ENCODE measurements at places on chromosomes 7 and 10. TPM values are rescaled to one million over a fixed set of nuclear protein-coding genes. Genes with fewer than 3 reads are reported as not detected.

Gene C10orf53
- not detected for total RNA-seq

Gene PPP1R17
- total RNA-seq: not detected

- no peak for DNase-seq
Measured at GRCh38 chr10:109178591-109178990, 744.7 kb downstream of the XPNPEP1 start.

DNA sequence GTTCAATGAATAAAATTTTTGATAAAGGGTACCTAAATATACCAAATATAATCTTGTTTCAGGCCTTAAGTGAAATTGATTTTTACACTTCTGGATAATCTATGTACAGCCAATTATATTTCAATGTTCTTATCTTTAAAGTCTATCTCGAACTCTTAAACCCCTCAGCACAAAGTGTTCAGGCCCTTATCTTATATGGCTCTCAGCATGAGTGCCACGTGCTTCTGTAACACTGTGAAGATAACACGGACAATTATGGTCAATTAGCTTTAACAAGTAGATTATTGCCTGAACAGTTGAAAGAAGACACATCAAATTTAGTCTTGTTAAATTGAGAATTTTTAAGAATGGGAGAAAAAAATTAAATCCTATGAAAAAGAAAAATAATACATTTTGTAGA lies 40.4 kb upstream of the DMTF1 start:
- DNase-seq: no peak

DNA sequence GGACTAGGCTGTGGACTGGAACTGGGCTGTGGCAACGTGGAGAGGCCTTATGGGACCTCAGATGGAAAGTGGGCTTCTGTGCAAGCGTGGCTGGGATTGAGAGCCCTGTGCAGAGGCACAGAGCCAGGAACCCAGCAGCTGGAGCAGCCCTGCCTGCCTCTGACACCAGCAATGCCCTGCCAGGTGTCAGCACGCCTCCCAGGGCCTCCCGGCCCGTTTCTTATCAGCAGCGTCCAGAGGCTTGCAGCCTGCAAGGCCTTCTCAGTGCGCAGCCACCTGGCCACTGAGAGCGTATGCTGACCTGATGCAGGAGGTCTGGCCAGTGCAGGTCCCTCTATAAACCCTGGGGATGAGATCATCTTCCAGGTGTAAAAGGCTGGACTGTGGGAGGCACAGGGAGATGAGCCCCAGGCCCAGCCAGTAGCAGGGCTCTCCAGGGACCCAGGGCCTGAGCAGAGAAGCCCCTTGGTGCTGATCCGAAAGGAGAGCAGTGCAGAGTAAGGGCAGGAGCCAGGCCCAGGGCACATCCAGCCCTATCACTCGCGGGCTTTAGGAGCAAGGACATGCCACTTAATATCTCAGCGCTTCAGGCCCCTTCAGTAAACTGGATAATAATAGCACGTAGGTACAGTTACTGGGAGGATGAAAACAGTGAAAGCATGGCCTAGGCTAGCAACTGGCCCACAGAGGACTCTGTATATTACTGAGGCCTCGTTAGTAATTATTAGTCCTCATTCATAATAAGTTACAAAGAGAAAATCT lies 38.8 kb upstream of the ANTXRL start:
- DNase-seq: peak; percentile 80

DNA sequence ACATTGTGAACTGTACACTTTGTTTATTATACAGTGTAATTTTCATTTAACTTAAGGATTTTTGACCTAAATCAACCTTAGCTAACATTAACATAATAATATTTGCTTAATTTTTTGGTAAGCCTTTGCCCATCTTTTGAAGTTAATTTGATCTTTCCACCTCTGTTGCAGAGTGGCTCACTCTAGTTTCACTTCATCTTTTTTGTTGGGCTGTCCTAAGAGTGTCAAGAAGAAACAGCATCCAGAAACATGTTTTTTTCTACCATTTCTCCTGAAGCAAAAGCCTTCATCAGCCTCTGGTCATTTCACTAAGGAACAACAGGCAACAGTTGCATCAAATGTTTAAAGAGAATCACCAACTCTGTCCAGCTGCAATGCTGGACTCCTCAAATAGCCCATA lies 824.7 kb downstream of the REEP3 start:
- DNase-seq: no peak

Gene NPSR1
- not detected for total RNA-seq

DNA sequence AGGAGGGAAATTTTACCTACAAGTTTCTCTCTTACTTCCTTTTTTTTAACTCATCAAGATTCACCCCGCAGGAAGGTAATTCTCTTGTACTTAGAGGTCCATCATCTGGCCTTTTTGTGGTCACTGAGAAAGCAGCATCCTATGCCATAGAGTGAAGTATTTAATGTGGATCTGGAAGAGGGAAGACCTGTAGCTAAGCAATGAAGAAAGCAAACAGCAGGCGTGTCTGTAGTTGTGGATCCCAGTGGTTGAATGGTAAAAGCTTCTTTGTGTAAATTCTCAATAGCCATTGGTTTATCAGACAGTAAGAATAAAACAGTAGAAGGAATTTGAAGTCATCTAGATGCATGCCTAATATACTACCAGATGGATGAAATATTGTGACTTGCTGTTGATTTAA lies 196.4 kb downstream of the ANKRD7 start:
- no peak for DNase-seq

GRCh38 chr10:114697061-114697598 lies 39.1 kb upstream of the ABLIM1 start:
- peak; percentile 68 for DNase-seq

Measured in right cardiac atrium (tissue), 5 donors.